ENCODE measurements at places on chromosomes 5 and 9.

GRCh38 chr5:151318850-151319732, 15.5 kb upstream of the SLC36A3 start:
- H3K27me3 ChIP-seq = no peaks in the 10 kb centered on the region
- DNase-seq = peak; percentile 44
- H3K4me1 ChIP-seq = no peaks in the 10 kb centered on the region
- H3K4me3 ChIP-seq = no peak overlapping the region
- H3K36me3 ChIP-seq = no peaks in the 10 kb centered on the region

GRCh38 chr9:23587433-23587832, 238.6 kb downstream of the ELAVL2 start:
- H3K36me3 ChIP-seq = no peaks in the 10 kb centered on the region
- DNase-seq = peak; percentile 44
- no peak overlapping the region for H3K4me3 ChIP-seq
- H3K27me3 ChIP-seq = no peaks in the 10 kb centered on the region
- H3K27ac ChIP-seq = no peak overlapping the region

- DNase-seq = no peak
- H3K27me3 ChIP-seq = no peaks in the 10 kb centered on the region
- H3K36me3 ChIP-seq = no peaks in the 10 kb centered on the region
- no peak overlapping the region for H3K4me3 ChIP-seq
- no peaks in the 10 kb centered on the region for H3K4me1 ChIP-seq
Observed at GRCh38 chr5:62682059-62682458, 103.4 kb downstream of the LRRC70 start.

DNA sequence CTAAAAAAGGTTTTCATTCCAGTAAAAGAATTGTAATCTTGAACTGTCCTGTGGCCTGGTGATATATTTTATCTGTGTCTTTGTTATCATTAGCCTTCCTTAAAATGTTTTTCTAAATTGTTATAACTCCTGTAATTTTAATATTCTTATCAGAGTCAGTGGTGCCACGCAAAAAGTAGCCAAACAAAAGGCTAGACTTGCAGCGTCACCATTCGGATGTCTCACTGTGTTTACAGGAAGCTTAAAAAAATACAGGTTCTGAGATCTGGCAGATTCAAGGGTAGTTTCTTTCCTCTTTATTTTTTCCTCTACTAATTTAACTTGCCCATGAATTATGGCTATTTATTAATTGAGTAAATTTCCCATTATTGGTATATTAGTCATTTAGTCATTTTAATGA, 362.3 kb downstream of the MAT2B start:
- no peak overlapping the region for H3K27ac ChIP-seq
- no peaks in the 10 kb centered on the region for H3K4me1 ChIP-seq
- no peaks in the 10 kb centered on the region for H3K27me3 ChIP-seq
- no peaks in the 10 kb centered on the region for H3K36me3 ChIP-seq
- no peak for DNase-seq

DNA sequence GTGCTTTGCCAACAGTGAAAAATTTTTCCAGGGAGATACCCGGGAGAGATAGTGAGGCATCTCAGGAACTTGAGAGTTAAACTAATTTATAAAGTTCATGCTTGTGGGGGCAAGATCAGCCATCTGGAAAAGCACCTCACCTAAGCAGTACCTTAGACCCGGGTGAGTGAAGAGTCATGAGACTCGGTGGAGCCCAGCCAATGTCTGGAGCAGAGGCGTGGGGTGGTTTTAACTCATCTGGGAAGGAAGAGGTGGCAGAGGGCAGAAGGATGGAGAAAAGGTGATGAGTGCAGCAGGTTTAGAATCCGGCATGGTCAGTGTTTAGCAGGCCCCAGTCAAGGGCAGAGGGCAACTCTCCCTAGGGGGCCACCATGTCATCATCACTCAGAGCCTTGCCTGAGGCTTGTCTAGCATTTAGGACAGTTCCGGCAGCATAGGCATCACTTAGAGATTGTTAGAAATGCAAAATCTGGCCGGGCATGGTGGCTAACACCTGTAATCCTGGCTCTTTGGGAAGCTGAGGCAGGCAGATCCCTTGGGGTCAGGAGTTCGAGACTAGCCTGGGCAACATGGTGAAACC, 4.3 kb upstream of the RNF183 start:
- H3K27me3 ChIP-seq = peaks cover 19% of the 10 kb centered on the region
- no peaks in the 10 kb centered on the region for H3K4me1 ChIP-seq
- H3K27ac ChIP-seq = no peak overlapping the region
- no peaks in the 10 kb centered on the region for H3K36me3 ChIP-seq

- H3K27me3 ChIP-seq = no peaks in the 10 kb centered on the region
- no peak for DNase-seq
- no peak overlapping the region for H3K4me3 ChIP-seq
- H3K36me3 ChIP-seq = peaks cover 6% of the 10 kb centered on the region
Observed at GRCh38 chr5:16725575-16725974, 108.8 kb upstream of the RETREG1 start.

- H3K36me3 ChIP-seq = no peaks in the 10 kb centered on the region
- peak; percentile 61 for DNase-seq
- H3K4me3 ChIP-seq = no peak overlapping the region
- peak overlapping the region; percentile 67 for H3K27ac ChIP-seq
- H3K27me3 ChIP-seq = no peaks in the 10 kb centered on the region
Observed at GRCh38 chr9:75432386-75432785, 344.1 kb downstream of the OSTF1 start.

GRCh38 chr9:77729177-77729576, 81.1 kb upstream of the GNA14 start:
- no peak overlapping the region for H3K27ac ChIP-seq
- H3K27me3 ChIP-seq = no peaks in the 10 kb centered on the region
- peaks cover 15% of the 10 kb centered on the region for H3K36me3 ChIP-seq
- H3K4me3 ChIP-seq = no peak overlapping the region
- no peaks in the 10 kb centered on the region for H3K4me1 ChIP-seq

DNA sequence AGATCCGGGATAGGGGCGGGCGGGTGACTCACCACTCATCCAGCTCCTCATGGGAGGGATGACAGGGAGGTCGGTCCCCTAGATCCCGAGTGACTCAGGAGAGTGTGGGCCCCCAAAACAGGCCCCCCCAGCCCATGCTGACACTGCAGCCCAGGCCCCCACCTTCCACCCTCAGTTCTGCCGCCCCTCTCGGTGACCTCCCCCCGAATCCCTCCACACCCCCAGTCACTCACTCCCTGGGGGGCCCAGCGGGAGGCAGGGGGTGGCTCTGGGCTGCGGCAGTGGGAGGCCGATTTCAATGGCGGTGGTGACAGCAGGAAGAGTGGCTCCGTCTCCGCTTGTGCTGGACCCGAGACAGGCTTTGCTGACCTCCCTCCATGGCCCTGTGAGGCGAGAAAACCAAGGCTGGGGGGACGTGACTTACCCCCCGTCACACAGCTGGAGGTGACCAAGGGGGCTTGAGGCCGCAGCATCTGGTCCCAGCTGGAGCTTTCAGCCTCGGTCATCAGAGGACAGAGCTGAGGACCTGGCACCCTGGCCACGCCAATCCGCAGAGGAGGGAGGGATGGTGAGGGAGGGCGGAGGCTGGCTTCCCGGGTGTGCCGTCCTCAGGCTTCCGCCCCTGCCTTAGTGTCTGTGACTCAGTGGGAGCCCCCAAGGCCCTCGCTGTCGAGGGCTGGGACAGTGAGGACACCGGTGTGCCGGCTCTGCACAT, 9.0 kb downstream of the GPSM1 start:
- no peaks in the 10 kb centered on the region for H3K27me3 ChIP-seq
- H3K4me3 ChIP-seq = no peak overlapping the region
- H3K27ac ChIP-seq = no peak overlapping the region
- DNase-seq = no peak
- H3K36me3 ChIP-seq = peaks cover 33% of the 10 kb centered on the region
- H3K4me1 ChIP-seq = peaks cover 3% of the 10 kb centered on the region

DNA sequence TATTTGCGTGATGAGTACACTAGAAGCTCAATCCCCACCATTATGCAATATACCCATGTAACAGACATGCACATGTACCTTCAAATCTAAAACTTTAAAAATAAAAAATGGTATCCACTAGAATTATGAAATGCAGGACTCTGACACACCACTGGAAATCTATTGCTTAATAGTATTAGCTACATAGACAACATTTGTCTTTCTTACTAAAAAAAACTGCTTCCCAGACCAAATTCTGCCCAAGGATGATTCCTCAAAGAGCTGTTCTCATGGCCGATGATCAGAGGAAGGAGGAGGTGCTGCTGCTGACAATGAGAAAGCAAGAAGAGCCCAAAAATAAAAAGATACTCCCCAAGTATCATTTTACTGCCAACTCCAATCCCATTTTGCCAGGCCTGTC, 67.2 kb downstream of the TTC39B start:
- H3K36me3 ChIP-seq = no peaks in the 10 kb centered on the region
- H3K27me3 ChIP-seq = no peaks in the 10 kb centered on the region
- peak overlapping the region; percentile 79 for H3K27ac ChIP-seq
- H3K4me3 ChIP-seq = no peak overlapping the region

GRCh38 chr5:172417983-172418630, 36.2 kb downstream of the SH3PXD2B start:
- H3K27ac ChIP-seq = peak overlapping the region; percentile 82
- H3K4me1 ChIP-seq = peaks cover 67% of the 10 kb centered on the region
- H3K36me3 ChIP-seq = peaks cover 13% of the 10 kb centered on the region
- DNase-seq = peak; percentile 98

DNA sequence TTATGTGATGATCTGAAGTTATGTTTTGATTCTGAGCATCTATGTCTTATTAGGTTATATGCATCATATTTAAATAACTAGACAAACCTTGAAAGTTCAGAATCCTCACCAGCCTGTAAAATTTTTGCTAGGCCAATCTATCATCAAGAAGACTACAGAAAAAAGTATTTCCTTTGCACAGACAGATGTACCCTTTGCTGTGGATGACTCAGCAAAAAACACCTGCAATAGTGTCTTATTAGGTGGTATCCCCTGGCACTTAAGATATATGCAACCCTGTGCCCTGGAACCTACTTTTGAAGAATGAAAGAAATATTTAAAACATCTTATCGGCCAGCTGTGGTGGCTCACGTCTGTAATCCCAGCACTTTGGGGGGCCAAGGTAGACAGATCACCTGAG, 130.6 kb downstream of the SLF1 start:
- no peaks in the 10 kb centered on the region for H3K36me3 ChIP-seq
- no peaks in the 10 kb centered on the region for H3K4me1 ChIP-seq
- H3K27me3 ChIP-seq = no peaks in the 10 kb centered on the region
- H3K27ac ChIP-seq = no peak overlapping the region
- no peak overlapping the region for H3K4me3 ChIP-seq

- no peaks in the 10 kb centered on the region for H3K27me3 ChIP-seq
- DNase-seq = no peak
- H3K4me1 ChIP-seq = no peaks in the 10 kb centered on the region
- no peaks in the 10 kb centered on the region for H3K36me3 ChIP-seq
Observed at GRCh38 chr5:81936066-81936465, 35.8 kb upstream of the ATG10 start.

GRCh38 chr9:136090056-136090735, 4.9 kb downstream of the NACC2 start:
- H3K4me1 ChIP-seq = peaks cover 25% of the 10 kb centered on the region
- no peaks in the 10 kb centered on the region for H3K27me3 ChIP-seq
- H3K27ac ChIP-seq = peak overlapping the region; percentile 96
- H3K36me3 ChIP-seq = no peaks in the 10 kb centered on the region
- peak overlapping the region; percentile 85 for H3K4me3 ChIP-seq

- H3K27me3 ChIP-seq = no peaks in the 10 kb centered on the region
- H3K4me3 ChIP-seq = no peak overlapping the region
Observed at GRCh38 chr5:169707686-169708085, 70.6 kb downstream of the DOCK2 start.

- H3K36me3 ChIP-seq = no peaks in the 10 kb centered on the region
- H3K4me1 ChIP-seq = peaks cover 28% of the 10 kb centered on the region
- H3K27ac ChIP-seq = peak overlapping the region; percentile 29
- no peak overlapping the region for H3K4me3 ChIP-seq
- no peak for DNase-seq
Observed at GRCh38 chr9:127140842-127141675, 18.6 kb upstream of the ANGPTL2 start.

DNA sequence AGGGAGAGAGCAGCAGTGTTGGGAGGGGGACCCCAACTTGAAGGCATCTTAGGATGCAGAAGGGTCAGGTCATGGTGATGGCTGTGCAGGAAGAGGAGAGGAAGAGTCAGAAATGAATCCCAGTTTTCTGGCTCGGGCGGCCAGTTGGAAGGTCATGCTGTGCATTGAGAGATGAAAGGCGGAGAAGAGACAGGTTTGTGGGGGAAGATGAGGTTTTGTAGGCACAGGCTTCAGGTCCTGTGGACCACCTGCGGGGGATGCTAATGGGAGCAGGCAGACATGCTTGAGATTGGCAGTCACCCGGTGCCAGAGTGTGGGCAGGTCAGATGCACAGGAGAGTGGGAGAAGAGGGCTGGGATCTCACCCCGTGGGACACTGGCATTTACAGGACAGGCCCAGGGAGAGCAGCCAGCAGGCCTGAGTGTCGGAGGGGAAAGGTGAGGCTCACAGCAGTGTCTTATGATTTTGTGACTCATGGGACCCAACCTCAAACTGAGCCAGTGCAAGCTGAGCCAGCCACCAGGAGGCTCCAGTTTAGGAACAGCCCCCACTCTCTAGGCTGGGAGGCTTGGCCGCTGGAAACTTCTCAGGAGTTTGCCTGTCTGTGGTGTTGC, 17.5 kb downstream of the STXBP1 start:
- DNase-seq = no peak
- no peak overlapping the region for H3K4me3 ChIP-seq
- no peaks in the 10 kb centered on the region for H3K27me3 ChIP-seq

GRCh38 chr5:167049043-167049663, 1242.3 kb upstream of the WWC1 start:
- no peak overlapping the region for H3K4me3 ChIP-seq
- no peak overlapping the region for H3K27ac ChIP-seq
- no peak for DNase-seq
- no peaks in the 10 kb centered on the region for H3K36me3 ChIP-seq
- H3K4me1 ChIP-seq = peaks cover 9% of the 10 kb centered on the region
- H3K27me3 ChIP-seq = peaks cover 2% of the 10 kb centered on the region

GRCh38 chr9:2655411-2655901, 33.9 kb downstream of the VLDLR start:
- H3K4me1 ChIP-seq = no peaks in the 10 kb centered on the region
- no peaks in the 10 kb centered on the region for H3K27me3 ChIP-seq
- no peak overlapping the region for H3K4me3 ChIP-seq
- DNase-seq = no peak

GRCh38 chr9:3045153-3045552, 201.3 kb upstream of the PUM3 start:
- no peak overlapping the region for H3K27ac ChIP-seq
- H3K4me3 ChIP-seq = no peak overlapping the region
- no peaks in the 10 kb centered on the region for H3K4me1 ChIP-seq
- no peaks in the 10 kb centered on the region for H3K27me3 ChIP-seq
- no peaks in the 10 kb centered on the region for H3K36me3 ChIP-seq
- DNase-seq = no peak

- H3K27me3 ChIP-seq = no peaks in the 10 kb centered on the region
- no peaks in the 10 kb centered on the region for H3K36me3 ChIP-seq
- no peak overlapping the region for H3K4me3 ChIP-seq
- peak overlapping the region; percentile 38 for H3K27ac ChIP-seq
- DNase-seq = peak; percentile 66
Observed at GRCh38 chr5:100595152-100595811, 60.1 kb downstream of the FAM174A start.

DNA sequence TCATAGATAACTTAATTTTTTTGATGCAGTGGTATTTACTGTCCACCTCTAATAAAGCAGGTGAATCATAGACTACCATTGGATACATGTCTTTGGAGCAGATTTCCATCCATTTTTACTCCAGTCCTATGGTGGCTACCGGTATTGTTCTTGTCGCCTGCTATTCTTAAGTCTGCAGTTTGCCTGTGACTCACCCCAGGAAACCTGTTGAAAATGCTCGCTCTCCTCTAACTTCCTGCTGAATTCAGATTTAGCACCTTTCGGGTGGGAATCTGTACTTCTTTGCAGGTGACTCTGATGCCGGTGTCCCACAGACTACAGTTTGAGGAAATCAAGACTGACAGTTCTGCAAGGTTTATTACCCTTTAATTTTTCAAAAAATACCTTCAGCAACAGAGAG, 58.8 kb upstream of the DHFR start:
- peaks cover 23% of the 10 kb centered on the region for H3K36me3 ChIP-seq
- H3K4me3 ChIP-seq = no peak overlapping the region
- H3K27ac ChIP-seq = no peak overlapping the region
- H3K4me1 ChIP-seq = no peaks in the 10 kb centered on the region
